ENCODE measurements at places on chromosomes 6 and 20.

GRCh38 chr6:162088091-162088490 lies 639.5 kb downstream of the PRKN start:
- no peak for DNase-seq

DNA sequence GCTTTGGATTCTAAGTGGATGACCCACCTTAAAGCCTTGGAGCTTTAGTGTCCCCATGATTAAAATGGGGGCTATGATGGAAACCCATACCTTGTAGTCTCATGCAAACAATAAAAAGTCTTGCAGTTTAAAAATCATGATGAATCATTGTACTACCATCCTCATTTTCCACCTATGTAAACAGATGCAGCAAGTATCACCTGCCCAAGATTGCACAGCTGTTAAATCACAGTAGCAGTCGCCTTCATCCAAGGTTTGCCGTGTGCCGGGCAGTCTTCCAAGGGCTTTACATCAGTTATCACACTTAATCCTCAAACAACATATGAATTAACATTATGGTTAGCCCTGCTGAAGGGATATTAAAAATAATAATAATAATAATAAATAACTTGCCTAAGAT lies 210.3 kb downstream of the FOXA2 start:
- DNase-seq = no peak

GRCh38 chr20:60313614-60314013 lies 355.4 kb downstream of the CDH26 start:
- DNase-seq = no peak

GRCh38 chr6:89611666-89612065 lies 26.9 kb downstream of the LYRM2 start:
- DNase-seq = no peak

- no peak for DNase-seq
Observed at GRCh38 chr6:34560366-34561226, 4.5 kb upstream of the SPDEF start.

GRCh38 chr6:72218125-72218524 lies 331.8 kb downstream of the RIMS1 start:
- no peak for DNase-seq

- no peak for DNase-seq
Observed at GRCh38 chr6:13511913-13512717, 24.7 kb upstream of the GFOD1 start.

GRCh38 chr6:111576291-111576690 lies 29.4 kb downstream of the TRAF3IP2 start:
- DNase-seq = no peak

DNA sequence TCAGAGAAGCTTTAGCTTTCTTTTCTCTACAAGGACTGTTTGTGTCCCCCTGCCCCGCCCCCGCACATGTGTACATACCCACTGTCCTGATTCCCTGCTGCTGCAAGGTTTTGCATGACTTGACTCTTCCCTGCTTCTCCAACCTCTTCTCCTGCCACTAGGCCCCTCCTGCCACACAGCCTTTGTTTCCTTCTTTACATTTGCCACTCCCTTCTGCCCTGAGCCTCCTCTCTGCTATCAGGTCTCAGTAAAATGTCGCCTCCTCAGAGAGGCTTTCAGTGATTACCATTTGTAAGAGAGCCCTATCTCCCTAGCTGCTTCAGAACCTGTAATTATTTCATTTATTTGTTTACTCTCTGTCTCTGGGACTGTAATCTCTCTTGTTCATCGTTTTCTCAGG lies 56.4 kb upstream of the VSTM2L start:
- DNase-seq = no peak

GRCh38 chr20:47428851-47429336 lies 72.4 kb upstream of the ZMYND8 start:
- no peak for DNase-seq

- no peak for DNase-seq
Observed at GRCh38 chr6:49205526-49205925, 257.5 kb downstream of the MMUT start.

DNA sequence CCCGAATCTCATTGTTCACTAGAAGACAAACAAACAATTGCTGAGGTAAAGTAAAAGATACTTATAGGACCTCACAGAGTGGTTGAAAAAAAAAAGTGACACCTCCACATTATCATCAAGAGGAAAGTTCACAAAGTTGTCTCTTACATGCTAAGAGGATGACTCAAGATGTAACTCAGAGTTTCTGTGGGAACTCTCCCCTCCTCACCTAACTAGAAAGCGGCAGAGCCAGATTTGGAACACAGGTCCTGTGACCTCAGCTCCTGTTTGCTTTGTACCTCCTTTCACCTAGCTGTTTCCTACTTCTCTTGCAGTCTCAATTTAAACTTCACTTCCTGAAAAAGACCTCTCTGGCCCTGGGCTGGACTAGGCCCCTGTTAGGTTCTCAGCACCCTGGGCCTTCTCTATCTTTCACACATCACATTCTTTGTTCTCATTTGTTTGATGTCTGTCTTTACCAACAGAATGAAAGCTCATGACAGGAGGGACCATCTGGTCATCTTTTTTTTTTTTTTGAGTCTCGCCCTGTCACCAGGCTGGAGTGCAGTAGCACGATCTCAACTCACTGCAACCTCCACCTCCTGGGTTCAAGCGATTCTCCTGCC lies 60.8 kb downstream of the CD24 start:
- DNase-seq = no peak

DNA sequence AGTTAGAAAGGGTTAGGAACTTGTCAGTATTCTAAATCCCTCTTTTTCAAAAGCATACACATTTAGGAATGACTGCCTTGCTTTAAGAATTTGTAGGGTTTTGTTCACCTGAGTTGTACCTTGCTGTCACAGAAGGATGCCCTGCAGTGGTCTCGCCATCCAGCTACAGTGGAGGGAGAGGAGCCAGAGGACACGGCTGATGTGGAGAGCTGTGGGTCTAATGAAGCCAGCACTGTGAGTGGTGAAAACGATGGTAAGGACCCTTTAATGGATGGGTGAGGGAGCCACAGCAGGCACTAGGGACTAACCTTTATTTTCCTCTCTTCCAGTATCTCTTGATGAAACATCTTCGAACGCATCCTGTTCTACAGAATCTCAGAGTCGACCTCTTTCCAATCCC lies 69.9 kb downstream of the ASXL1 start:
- no peak for DNase-seq

Data from activated naive CD8-positive, alpha-beta T cell treated with anti-CD3 and anti-CD28 coated beads, Interleukin-2, amount 10 ng/mL, durations not matched to agents 7 days and 5 days (primary cell).